ENCODE measurements at places on chromosomes 12 and 14.
A peak's percentile ranks its signal among the peaks of the same experiment; 100 is the strongest.

DNA sequence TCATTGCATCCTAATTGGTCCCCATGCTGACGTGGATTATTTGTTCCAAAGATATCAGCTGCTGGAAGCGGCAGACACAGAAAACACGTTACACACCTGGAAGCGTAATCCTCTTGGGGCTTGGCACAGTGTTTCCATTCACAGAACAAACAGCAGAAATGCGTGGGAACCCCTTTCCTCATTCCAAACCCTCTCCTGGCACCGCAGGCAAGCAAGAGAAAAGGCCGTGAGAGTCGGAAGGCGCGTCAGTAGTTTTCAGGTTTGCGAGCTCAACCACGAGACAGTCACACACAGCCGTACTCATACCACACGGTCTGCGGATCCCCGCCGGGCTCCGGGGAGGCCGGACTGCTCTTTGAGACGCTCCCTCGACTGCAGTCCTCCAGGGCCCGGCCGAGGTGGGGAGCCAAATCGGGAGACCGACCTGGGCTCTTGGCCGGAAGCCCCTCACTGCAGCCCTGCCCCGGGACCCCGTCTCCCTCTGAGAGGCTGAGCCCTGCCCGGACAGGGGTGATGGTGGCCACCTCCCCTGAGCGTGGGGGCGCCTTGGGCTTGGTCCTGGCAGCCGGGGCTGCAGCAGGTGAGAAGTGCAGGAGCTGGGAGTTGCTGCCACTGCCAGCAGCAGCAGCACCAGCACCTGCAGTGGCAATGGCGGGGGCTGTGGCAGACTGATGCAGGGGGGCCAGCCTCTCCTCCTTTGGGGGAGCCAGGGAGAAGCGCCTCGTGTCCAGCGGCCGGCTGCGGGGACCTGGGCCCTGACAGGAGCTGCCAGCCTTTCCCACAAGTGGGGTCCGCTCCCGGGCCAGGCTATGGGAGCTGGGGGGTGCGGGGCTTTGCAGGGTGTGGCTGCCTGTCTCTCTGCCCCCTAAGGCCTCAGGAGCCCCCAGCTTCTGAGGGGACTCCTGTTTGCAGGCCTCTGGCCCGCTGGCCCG is 28.1 kb upstream of the GPR68 start:
- no peak for DNase-seq

GRCh38 chr12:84842406-84843013 is 70.1 kb downstream of the SLC6A15 start:
- DNase-seq = no peak

GRCh38 chr12:22899184-22899583 is 274.2 kb downstream of the ETNK1 start:
- no peak for DNase-seq

DNA sequence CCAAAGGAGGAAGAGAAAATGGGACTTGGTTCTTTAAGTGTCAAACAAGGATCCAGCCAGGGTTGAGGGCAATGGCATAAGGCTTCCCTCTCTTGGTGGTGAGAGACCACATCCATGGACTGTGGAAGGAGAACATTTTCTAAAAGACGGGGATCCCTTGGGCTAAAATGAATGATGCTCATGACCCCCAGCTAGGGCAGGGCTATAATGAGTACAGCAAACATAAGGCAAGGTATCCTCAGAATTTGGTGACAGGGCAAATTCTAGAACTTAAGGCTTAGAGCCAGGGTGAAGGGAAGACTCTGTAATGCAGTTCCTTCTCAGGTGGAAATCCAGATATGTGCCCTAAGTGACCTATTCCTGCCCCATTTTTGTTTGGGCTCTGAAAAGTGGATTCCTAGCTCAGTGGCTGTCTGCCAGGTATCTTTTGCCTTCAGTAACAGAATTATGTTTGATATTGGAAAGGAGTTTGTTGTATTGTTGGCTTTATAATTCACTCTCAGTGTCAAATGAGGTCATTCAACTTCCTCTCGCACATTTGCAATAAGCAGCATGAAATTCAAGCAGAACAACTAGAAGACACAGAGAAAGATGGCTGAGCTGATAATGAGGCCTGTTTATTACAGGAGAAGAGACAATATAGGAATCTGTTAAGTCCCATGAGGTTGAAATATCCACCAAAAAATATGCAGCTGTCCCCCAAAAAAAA is 76.8 kb downstream of the DAD1 start:
- DNase-seq = no peak

DNA sequence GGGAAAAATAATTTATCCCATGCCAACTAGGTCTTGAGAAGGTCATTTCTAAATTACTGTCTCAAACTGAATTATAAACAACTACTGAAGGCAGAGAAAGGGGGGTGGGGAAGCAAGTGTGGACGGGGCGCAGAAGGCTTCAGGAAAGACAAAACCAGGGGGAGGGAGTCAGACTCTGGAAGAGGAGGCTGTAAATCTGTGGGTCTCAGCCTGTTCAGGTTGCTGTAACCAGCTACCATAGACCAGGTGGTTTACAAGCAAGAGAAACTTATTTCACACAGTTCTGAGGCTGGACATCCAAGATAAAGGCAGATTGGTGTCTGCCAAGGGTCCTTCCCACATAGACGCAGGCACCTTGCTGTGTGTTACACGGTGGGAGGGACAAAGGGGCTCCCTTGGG is 39.9 kb upstream of the FZD10 start:
- DNase-seq = no peak

- DNase-seq = peak; percentile 32
Observed at GRCh38 chr12:84694116-84694515, 218.5 kb downstream of the SLC6A15 start.

DNA sequence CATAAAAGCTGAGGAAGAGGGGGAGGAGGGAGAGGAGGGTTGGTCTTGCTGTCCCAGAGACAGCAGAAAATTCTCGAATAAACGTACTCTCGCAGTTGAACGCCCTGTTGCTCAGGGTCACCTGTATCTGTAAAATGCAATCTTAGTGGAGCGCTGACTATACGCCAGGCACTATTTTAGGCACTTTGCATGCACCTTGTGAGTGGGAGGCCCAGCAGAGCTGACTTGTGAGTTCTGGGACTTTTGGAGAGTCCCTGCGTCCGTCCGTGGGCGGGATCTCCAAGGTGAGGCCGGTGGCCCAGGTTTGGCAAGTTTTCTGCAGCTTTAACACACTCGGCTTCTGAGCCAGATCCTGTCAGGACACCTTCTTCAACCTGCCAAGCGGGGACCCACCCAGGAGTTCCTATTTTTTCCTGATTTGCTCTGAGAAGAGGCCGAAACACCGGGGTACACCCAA is 32.5 kb upstream of the PLEKHG6 start:
- no peak for DNase-seq

GRCh38 chr14:100333827-100334226 is 10.7 kb downstream of the SLC25A47 start:
- no peak for DNase-seq

DNA sequence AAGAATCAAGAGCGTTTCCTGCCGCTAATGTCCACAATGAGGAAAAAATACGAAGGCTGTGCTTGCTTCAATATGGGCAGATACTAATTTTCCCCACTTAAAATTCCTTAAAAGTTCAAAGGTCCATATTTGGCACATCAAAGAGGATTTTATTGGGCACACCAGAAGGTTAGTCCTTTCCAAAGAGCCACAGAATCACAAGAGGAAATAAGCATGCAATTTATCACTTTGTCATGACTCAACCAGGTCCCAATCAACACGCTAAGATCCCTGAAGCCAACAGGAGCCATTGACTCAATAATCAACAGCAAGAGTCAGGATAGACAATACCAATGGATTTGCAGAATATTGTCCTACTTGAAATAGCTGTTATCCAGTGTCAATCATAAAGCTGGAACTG is 80.6 kb downstream of the MAP1LC3B2 start:
- no peak for DNase-seq

- no peak for DNase-seq
Observed at GRCh38 chr12:54571193-54572188, 17.0 kb downstream of the PPP1R1A start.

DNA sequence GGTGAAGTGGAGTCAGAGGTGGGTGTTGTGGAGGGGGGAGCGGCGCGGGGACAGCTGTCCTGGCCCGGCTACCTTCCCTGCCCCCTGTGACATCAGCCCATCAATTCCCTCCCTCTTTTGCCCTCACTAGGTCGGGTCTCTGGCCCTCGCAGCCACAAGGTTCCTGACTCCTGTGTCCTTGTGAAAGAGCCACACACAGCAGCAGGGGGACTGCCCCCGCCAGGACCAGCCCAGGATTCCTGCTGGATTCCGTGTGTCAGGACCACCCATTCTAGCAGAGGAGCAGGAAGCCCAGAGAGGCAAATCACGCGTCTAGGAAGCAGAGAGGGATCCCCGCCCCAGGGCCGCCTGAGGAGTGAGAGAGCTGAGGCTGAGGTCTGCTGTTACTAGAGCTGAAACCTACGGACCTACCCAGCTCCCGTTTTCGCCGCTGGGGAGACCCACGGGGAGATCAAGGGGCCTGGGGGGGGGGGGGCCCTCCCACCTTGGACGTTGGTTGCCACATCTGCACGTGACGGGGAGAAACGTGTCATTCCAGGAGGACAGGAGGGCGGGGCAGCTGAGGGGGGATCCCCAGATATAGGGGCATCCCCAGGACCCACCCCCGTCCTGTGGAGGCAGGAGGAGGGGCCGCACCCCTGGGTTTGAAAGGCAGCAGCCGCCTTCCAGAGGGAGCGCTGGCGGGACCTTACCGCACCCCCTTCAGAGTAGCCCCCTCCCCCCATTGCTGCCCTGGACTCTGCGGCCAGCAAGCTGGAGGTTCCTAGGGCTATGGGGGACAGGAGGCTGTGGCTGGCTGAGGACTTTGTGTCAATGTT is 12.5 kb upstream of the INF2 start:
- peak; percentile 58 for DNase-seq

- no peak for DNase-seq
Observed at GRCh38 chr12:47391566-47391965, 311.8 kb upstream of the AMIGO2 start.

DNA sequence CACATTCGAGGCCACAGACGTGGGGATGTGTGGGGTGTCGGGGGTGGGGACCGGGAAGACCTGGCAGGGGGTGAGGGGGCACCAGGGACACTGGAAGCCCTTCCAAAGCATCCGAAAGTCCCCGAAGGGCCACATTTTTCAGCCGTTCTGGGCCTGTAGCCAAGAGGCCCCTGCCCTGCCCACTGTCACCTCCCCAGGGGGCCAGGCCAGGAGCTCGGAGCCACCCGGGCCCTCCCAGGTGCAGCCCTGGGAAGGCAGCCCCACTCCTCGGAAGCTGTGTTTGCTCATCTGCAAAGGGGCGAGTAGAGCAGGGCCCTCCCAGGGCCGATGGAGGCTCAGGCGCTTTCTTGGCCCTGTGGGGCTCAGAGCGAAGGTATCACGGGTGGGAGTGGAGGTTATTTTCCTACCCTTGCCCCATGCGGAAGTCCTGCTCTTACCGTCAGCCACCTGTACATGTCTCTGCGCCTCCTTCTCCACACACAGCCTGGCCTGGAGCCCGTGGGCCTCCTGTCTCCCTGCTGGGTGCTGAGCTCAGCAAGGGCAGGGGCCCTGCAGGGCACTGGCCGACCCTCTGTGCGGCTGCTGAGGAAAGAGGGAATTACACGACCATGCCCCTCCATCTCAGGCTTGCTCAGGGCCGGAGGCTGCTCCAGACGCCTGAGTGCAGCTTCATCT is 27.2 kb downstream of the NOC4L start:
- DNase-seq = no peak

- no peak for DNase-seq
Observed at GRCh38 chr12:11482955-11483354, 87.6 kb upstream of the PRB2 start.
